ENCODE measurements at places on chromosomes 12 and 14. TPM values are rescaled to one million over a fixed set of nuclear protein-coding genes. Genes with fewer than 3 reads are reported as not detected.
A peak's percentile ranks its signal among the peaks of the same experiment; 100 is the strongest.

GRCh38 chr12:114852976-114853529, 169.1 kb upstream of the TBX3 start:
- no peak overlapping the region for H3K27ac ChIP-seq
- H3K4me1 ChIP-seq: no peaks in the 10 kb centered on the region
- no peaks in the 10 kb centered on the region for H3K27me3 ChIP-seq
- no peak for DNase-seq

DNA sequence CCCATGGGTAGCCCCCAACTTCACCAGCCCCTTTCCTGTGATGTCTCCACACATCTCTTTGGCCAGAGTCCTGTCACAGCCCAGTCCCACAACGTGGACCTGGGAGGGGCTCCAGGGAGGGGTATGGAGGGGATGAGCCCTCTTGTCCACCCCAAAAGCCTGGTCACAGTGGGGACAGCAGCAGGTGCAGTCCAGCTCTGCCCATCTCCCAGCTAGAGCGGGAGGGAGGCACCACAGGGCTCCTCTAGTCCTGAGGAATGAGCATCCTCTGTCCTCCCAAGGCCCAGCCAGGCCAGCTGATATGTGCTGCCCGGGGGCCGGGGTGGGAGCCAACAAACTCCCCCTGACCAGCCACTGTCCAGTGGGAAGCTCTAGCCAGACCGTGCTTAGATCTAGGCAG, 43.5 kb upstream of the EIF5 start:
- no peaks in the 10 kb centered on the region for H3K4me1 ChIP-seq
- no peaks in the 10 kb centered on the region for H3K27me3 ChIP-seq
- H3K36me3 ChIP-seq: no peaks in the 10 kb centered on the region
- no peak overlapping the region for H3K4me3 ChIP-seq
- H3K27ac ChIP-seq: no peak overlapping the region
- DNase-seq: no peak

TMEM229B gene
- total RNA-seq: 4.8 TPM

DNA sequence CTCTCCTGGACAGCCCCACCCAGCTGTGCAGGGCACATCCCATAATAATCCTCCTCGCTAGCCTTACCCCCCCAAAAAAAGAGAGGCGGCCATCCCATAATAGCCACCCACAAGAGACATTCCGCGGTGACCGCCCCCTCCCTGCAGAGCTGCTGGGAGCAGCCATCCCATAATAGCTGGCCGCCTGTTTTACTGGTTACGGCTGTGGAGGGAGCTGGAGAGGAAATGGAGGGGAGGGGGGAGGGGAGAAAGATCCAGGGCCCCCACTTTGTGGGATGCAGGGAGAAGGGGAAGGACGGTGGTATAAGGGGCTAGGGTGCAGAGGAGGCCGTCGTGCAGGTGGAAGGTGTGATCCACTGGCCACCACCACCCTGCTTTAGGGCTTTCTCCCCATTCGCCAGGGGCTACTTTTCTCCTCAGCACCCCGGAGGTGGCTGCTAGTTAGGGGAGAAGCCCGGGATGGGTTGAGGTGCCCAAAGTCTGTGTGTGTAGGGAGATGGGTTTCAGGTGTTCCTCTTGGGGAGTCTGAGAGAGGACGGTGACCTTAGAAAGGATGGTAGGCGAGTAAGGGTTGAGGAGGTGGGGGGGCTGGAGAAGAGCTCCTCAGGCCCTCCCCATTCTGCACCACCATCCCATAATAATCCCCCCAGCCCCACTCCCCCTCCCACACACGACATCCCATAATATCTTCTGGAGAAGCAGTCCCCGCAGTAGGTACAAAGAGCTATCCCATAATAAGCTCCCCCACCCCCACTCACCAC, 6.0 kb upstream of the CHD4 start:
- H3K27me3 ChIP-seq: no peaks in the 10 kb centered on the region
- DNase-seq: peak; percentile 90

- H3K4me3 ChIP-seq: no peak overlapping the region
- DNase-seq: no peak
- H3K4me1 ChIP-seq: no peaks in the 10 kb centered on the region
Observed at GRCh38 chr14:65594153-65594881, 181.8 kb downstream of the FUT8 start.

Measured in aorta (tissue), 5 donors.